ENCODE measurements at places on chromosomes 2 and 18.
A peak's percentile ranks its signal among the peaks of the same experiment; 100 is the strongest.

GRCh38 chr2:25375371-25375988, 33.8 kb upstream of the DNMT3A start:
- DNase-seq, result no peak

DNA sequence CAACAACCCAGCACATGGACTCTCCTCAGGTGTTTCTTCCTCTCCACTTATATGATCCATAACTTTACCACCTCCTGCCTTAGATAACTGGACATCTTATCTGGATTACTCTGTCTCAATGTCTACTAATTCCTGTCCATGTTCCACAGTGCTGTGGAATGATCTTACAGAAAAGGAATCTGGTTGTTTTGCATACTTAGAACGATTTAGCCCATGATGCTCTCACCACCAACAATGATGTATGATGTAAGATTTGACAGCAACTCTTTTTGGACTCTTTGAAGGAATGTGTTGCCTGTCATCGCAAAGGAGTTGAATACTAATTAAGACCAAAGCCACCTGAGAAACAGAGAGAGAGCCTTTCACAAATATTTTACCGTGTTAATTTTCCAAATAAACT, 37.7 kb upstream of the SYT4 start:
- DNase-seq, result no peak

GRCh38 chr18:199768-200167, 41.4 kb downstream of the USP14 start:
- no peak for DNase-seq

DNA sequence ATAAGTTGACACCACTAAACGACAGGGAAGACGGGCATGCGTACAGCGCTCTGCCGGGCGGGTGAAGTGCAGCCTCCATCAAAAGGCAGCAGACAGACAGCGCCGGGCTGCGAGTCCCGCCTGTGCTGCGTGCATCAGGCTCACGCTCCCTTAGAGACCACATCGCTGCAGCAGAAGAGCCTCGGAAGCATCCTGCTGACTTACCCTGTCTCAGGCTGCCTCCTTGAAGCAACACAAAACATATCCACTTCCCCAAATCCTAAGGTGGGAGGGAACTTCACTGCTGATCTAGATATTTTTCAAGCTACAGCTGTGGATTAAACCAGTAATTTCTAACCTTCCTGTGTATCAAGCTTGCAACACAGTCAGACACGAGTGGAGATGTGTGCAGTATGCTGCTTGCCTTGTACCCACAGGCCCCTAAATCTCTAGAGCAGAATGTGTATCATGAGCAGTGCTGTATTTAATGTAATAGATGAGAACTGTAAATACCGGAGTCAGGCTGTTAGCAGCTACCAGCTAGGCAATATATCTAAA, 6.4 kb downstream of the MYT1L start:
- no peak for DNase-seq

DNA sequence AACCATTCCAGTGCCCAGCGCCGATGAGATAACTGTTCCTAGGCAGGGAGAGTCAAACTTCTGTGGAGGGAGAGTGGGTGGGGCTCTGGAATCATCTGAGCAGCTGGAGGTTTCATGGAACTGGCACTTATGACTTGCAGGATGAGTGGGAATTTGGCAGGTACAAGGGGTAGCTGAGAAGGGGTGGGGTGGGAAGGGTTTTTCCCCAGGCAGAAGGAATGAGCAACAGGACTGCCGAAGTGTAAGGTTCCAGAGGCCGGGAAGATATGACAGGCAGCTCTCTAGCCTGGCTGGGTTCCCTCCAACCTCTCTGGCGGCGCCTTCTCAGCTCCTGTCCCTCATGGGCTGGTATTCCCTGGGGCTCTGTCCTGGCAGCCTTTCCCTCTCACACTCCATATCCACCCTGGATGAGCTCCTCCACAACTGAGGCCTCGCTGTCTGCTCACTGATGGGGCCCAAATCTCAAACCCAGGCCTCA, 2.5 kb upstream of the TET3 start:
- no peak for DNase-seq

DNA sequence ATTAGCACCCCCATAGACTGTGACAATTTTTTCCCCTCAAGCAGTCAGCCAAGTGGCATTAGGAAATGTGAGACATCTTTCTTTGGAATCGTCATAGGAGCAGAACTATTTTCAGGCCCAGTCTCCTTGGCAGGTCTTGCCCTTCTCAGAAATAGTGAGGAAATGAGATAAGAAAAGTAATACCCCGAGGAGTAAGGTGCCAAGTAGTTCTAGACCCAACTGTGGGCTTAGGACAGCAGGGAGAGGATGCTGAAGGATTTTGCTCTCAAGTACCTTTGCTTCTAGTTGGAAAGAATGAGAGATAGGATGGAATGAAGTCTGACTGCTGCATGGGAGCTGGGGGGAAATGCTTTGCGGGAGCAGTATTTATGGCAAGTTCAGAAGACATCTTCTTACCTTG, 31.8 kb downstream of the PRKCE start:
- no peak for DNase-seq

- DNase-seq, result no peak
Observed at GRCh38 chr2:34353509-34354113, 754.5 kb upstream of the FAM98A start.

DNA sequence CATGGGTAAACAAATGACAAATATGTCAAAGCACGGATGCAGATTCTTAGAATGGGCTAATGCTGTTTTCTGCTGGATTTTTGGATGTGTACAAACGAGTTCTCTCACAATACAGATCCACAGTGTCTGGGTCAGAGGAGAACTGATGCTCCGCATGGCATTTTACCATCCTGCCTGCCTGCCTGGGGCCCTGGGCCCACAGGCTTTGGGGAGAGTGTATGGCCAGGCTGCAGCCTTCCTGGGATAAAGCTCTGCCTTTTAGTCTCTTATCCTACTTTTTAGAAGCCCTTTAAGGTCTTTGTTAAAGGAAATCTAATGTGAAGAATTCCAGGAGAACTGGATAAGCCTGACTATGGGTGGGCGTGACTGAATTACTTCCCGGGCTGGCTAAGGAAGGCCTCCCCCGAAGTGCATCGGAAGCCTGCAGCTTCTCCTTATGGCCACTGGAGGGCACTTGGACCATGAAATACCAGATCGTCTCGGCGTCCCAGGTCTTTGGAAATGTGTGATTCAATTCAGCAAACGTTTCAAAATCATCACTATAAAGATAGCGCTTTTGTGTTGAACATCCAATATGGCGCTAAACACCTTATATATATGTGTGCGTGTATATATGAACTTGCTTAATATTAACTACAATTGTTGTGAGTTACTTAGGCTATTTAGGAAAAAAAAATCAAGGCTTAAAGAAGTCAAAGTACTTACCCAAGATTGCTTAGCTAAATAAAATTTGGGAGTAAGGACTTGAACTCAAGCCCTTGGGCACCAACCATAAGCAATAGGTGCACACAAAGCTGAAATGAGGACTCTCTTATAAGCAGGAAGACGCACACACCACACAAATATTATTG, 15.2 kb upstream of the DNPEP start:
- DNase-seq, result peak; percentile 50

DNA sequence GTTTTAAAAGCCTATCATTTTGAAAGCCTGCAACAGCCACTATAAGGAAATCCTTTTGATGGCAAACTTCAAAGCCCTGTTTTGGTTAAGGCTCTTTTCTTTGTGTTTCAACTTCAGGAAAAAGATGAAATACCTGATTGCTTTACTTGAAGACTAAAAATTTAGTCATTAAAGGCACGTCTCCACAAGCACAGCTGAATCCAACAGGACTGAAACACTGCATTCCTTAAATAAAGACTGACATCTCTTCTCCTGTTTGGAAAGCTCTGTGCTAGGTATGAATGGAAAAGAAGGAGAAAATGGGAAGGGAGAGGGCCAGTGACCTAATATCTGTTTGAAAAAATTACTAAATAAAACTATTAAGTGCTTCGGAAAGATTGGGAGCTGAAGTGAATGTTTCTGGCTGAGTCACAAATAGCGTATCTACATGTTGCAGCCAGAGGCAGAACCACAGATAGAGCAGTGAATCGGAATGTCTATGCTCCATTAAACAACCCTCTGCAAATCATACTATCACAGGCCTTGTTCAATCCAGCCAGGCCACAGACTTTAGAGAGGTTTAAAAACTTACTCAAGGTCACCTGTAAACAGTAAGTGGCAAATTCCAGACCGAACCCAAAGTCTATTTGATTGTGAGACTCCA, 21.1 kb upstream of the RALBP1 start:
- no peak for DNase-seq

DNA sequence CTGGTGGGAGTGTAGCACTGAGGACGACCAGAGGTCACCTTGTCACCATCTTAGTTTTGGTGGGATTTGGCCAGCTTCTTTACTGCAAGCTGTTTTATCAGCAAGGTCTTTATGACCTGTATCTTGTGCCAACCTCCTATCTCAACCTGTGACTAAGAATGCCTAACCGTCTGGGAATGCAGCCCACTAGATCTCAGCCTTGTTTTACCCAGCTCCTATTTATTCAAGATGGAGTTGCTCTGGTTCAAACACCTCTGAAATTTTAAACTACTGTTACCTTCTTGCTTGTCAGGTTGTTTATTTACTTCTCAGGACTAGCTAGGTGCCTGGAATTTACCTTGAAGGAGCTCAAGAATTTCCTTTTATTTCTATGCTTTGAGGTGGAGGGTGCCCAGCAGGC, 9.5 kb upstream of the KCNG3 start:
- no peak for DNase-seq

DNA sequence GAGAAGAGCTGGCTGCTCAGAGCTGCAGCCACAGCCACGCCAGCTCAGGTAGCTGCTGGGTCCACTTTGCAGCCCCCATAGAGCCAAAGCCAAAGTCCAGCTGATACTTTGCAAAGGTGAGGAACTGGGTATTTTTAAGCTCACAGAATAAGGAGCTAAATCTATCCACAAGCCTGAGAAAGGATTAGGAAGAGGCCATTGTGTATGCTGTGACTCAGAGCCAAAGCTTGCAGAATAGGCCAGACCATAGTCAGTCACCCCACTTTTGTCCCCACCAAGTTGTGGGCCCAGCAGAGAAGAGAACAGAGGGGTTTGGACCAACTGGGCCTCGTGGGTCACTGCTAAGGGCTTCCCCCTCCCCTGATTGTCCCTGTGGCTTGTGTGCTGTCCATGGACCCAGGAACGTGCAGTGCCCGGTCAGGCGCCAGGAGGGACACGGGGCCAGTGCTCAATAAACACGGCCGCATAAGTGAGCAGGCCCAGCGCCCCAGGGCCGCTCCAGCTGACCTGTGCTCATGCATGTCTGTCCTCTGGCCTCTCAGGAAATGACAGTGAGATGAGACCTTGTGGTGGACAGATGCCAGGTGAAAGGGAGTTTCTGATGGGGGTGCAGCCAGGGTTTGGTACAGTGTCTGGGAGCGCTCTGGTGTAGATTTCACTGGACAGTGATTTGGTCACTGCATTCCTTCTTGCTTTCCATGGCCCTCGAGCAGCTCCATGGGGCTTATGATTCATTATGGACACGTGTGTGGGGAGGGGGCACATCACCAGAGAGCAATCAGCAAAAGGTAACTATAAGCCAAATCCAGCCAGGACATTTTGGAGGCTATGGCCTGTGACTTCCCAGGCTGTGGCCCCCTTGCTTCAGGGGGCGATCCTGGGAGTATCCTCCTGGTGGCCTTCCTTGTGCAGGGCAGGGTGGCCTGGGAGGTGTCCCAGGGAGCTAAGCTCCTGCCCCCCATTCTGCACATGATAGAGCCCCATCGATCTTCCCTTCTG, 31.3 kb downstream of the MAL start:
- DNase-seq, result no peak

DNA sequence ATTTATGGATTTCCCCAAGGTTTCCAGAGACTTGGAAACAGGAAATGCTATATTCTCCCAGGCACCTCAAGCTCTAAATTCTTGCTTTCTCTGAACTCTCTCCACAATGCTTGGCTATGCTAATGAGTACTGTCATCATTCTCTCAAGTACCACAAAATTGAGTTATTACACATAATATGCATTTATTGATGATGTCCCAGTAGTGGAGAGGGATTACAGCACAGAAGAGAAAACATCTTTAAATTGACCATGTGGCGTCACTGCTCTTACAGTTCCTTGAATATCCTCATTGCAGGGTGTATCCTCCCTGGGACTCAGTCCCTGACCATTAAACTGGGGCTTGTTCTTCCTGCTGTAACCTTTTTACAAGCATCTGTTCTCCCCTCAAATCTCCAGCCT, 681.1 kb upstream of the FANCL start:
- no peak for DNase-seq

- no peak for DNase-seq
Observed at GRCh38 chr18:36735130-36735529, 93.7 kb downstream of the TPGS2 start.

DNA sequence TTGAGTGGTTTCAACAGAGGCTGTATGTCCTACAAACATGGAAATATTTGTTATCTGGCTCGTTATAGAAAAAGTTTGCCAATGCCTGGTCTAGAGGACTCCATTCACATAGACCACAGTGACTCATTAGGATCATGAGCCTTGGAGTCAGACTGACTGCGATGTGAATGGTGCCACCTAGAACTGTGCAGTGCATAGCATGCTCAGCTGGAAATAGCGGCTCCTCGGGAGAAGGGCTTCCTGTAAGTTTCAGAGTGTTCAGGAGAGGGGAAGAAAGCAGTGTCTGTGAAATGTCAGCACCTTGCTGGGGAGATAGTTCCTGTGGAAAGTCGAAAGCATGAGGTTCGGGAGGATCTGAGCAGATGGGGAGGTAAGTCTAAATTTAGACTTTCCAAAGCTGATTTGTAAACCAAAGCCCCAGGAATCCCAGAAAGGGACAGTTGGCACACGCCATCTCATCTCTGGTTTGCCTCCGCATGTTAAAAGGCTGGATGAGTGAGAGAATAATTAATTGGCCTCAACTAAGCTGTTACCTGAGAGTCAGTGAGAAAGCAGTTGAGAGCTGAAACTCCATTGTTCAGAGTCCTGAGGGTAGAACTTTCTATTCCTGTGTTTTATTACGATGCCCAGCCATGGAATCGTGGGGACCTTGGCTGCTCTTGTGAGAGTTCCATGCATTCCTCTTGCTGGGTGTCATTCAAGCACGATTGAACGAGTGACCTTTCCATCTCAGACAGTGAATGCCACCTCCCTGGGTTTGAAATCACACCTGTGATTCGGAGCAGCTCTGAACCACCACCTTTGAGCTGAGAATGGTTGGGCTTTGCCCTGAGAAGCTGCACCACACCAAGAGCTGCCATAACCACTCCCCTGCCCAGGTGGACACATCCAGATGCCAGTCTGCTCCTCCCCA, 99.5 kb downstream of the MAPK4 start:
- DNase-seq, result no peak

GRCh38 chr2:182144041-182144775, 158.6 kb downstream of the PPP1R1C start:
- no peak for DNase-seq

GRCh38 chr18:10895976-10896375, 253.4 kb downstream of the PIEZO2 start:
- DNase-seq, result no peak

- DNase-seq, result no peak
Observed at GRCh38 chr18:10379522-10379921, 74.9 kb upstream of the APCDD1 start.

DNA sequence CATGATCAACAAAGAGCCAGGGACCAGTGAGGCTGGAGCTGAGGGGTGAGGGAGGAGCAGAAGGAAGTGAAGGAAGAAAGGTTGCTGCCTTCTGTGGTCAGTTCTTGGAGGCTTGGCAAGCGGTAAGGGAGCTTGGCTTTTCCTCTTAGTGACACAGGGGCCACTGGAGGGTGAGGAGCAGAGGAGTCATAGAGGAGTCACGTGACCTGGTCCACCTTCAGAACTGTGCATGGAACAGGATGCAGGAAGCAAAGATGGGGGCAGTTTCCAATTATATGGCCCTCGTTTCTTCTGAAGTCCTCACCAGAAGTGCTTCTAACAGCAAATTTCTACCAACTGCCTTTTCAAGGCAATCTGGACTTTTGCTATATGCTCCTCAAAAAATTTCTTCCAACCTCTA, 326.9 kb upstream of the SMIM21 start:
- DNase-seq, result no peak
